Smooth muscle cell of the coronary artery (primary cell): ENCODE measurements at places on chromosomes 2 and 18. TPM values are rescaled to one million over a fixed set of nuclear protein-coding genes. Genes with fewer than 3 reads are reported as not detected.

The RAD51AP2 gene
- total RNA-seq: under 0.01 TPM in 1 of 2 replicates, not detected in the other

The TMEM150A gene
- total RNA-seq: 8.6 and 11.0 TPM in 2 replicates

The RGPD3 gene
- total RNA-seq: under 0.01 and 0.15 TPM in 2 replicates

The SULT1C2 gene
- total RNA-seq: 1.1 TPM in 1 of 2 replicates, not detected in the other

The ARHGEF4 gene
- 0.90 and 12.2 TPM in 2 replicates for total RNA-seq

The DAW1 gene
- 0.12 and 9.5 TPM in 2 replicates for total RNA-seq

The IL36B gene
- not detected in 2 replicates for total RNA-seq

The RETSAT gene
- total RNA-seq: 48.9 and 62.6 TPM in 2 replicates

The POTEE gene
- total RNA-seq: under 0.01 TPM in 2 replicates

The CCL20 gene
- total RNA-seq: 0.30 TPM in 1 of 2 replicates, not detected in the other

The VSNL1 gene
- total RNA-seq: 0.23 and 0.47 TPM in 2 replicates

The TMEM131 gene
- 12.5 and 15.8 TPM in 2 replicates for total RNA-seq

The EFEMP1 gene
- total RNA-seq: 2,454 and 4,421 TPM in 2 replicates

The TMEM18 gene
- 8.0 and 20.7 TPM in 2 replicates for total RNA-seq

The ST8SIA5 gene
- under 0.01 TPM in 1 of 2 replicates, not detected in the other for total RNA-seq

The UGT1A7 gene
- total RNA-seq: not detected in 2 replicates

The C2orf68 gene
- 11.3 and 15.0 TPM in 2 replicates for total RNA-seq

The POTEC gene
- 0.12 TPM in 1 of 2 replicates, not detected in the other for total RNA-seq

The MTLN gene
- 43.4 and 78.8 TPM in 2 replicates for total RNA-seq

The RAB12 gene
- 44.5 and 49.5 TPM in 2 replicates for total RNA-seq

The CNDP1 gene
- not detected in 2 replicates for total RNA-seq

The COLEC12 gene
- 49.6 and 58.5 TPM in 2 replicates for total RNA-seq

The ACTR2 gene
- total RNA-seq: 44.5 and 103 TPM in 2 replicates

The TAF4B gene
- 1.2 and 1.7 TPM in 2 replicates for total RNA-seq
